ENCODE measurements at places on chromosomes 5 and 9.

DNA sequence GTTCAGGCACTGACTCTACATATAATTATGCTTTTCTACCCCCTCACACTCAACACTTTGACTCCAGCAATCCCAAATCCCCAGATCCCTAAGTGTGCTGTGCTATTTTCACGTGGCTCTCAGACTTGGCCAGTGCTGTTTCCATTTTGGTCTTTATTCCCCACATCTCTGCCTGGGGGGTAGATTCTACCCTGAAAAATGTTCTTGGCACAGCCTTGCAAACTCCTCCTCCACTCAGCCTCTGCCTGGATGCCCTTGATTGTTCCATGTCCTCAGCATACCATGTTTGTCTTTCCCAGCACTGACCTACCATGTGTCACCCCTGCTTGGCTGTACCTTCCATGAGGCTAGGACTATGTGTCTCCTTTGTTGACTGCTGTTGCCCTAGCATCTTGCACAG, 43.0 kb downstream of the FXN start:
- no peak overlapping the region for H3K4me3 ChIP-seq
- no peak overlapping the region for H3K27ac ChIP-seq
- H3K4me1 ChIP-seq = no peaks in the 10 kb centered on the region

DNA sequence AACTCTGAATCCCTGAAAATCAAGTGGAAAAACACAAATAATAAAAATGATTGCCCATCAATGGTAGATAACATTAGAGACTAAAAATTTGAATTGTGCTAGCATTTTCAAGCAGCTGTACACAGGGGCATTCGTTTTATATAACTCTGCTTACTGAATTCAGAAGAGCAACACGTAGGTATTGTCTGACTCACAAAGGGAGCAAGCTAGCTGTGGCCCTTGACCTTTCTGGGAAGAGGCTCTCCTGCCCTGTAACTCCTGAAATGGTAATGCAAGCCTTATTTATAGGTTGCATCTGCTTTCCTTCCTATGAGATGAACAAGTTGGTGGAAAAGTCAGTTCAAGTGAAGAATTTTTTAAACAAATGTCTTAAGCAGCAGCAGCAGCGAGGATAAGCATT, 218.7 kb upstream of the EFNA5 start:
- no peak overlapping the region for H3K4me3 ChIP-seq
- H3K27ac ChIP-seq = no peak overlapping the region
- no peaks in the 10 kb centered on the region for H3K27me3 ChIP-seq
- DNase-seq = no peak
- peaks cover 23% of the 10 kb centered on the region for H3K4me1 ChIP-seq

- no peaks in the 10 kb centered on the region for H3K36me3 ChIP-seq
- no peaks in the 10 kb centered on the region for H3K4me1 ChIP-seq
- no peak for DNase-seq
- peaks cover 6% of the 10 kb centered on the region for H3K27me3 ChIP-seq
- H3K27ac ChIP-seq = no peak overlapping the region
These were observed 93.8 kb upstream of the IL12B start for GRCh38 chr5:159424123-159424522.

GRCh38 chr5:147863454-147864158, 14.9 kb upstream of the SCGB3A2 start:
- peaks cover 2% of the 10 kb centered on the region for H3K4me1 ChIP-seq
- no peak overlapping the region for H3K27ac ChIP-seq
- H3K27me3 ChIP-seq = peaks cover 8% of the 10 kb centered on the region
- no peaks in the 10 kb centered on the region for H3K36me3 ChIP-seq
- H3K4me3 ChIP-seq = no peak overlapping the region
- DNase-seq = no peak

- H3K27ac ChIP-seq = no peak overlapping the region
- H3K4me3 ChIP-seq = no peak overlapping the region
- peaks cover 19% of the 10 kb centered on the region for H3K4me1 ChIP-seq
- no peak for DNase-seq
- H3K36me3 ChIP-seq = peaks cover 5% of the 10 kb centered on the region
These were observed 222.2 kb downstream of the AOPEP start for GRCh38 chr9:94948567-94949235.

GRCh38 chr5:32712481-32713360, 1.6 kb downstream of the NPR3 start:
- H3K4me3 ChIP-seq = peak overlapping the region; percentile 88
- H3K4me1 ChIP-seq = peaks cover 30% of the 10 kb centered on the region
- peaks cover 8% of the 10 kb centered on the region for H3K36me3 ChIP-seq
- peak; percentile 2 for DNase-seq

DNA sequence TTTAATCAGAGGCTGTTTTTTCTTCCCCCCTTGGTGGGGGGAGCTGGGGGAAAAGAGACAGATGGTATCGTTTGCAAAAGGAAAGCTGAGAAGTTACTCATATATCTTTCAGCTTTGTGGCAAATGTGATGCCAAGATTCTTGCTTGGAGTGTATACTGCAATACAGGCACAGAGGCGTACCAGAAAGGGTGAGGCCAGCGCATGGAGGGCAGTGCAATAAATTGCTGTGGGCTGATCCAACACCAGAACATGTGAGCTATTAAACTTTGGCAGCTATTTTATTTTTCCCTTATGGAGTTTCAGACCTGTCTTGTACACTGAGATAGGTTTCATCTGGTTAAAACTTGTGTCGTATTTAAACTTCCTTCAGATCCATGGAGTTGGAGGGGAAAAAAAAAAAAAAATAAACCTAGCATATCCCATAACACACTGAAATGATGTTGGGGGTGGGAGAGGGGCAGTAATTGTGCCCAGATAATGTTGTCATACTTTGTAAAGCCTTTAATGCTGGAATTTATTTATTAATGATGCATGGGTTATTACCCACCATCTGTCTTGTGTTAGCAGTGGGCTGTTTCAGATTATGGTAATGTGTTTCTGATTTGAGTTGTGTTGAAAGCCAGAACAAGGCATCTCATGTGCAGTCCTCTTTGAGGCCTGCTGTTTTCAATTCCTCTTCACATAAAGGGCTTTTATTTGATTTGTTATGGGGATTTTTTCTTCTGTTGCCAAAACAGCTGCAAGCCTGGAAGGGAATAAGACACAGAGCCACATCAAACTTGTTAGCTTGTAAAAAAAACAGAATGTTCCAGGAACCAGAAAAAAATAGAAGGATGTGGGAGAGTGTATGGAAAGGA, 891.3 kb downstream of the TLE1 start:
- H3K27me3 ChIP-seq = no peaks in the 10 kb centered on the region
- peak overlapping the region; percentile 8 for H3K4me3 ChIP-seq
- no peaks in the 10 kb centered on the region for H3K36me3 ChIP-seq
- no peak for DNase-seq

DNA sequence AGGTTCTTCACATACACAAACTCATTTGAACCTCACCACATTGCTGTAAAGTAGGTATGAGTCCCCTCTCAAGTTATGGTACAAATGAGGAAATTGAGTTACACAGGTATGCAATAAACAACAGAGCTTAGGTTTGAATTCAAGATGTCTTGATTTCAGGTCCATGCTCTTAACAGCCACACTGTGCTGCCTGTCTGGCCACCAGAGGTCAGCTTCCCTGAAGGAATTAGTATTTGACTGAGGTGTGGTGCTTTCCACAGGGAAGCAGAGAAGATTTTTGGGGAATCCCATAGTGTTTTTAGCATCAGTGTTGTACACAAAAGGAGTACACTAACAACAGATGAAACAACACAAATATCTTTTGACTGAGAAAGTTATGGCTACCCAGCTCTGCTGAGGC, 94.4 kb upstream of the ITGA1 start:
- no peak overlapping the region for H3K27ac ChIP-seq
- peaks cover 11% of the 10 kb centered on the region for H3K4me1 ChIP-seq
- no peaks in the 10 kb centered on the region for H3K27me3 ChIP-seq
- no peak overlapping the region for H3K4me3 ChIP-seq

GRCh38 chr5:71939452-71940230, 167.6 kb upstream of the MAP1B start:
- H3K4me1 ChIP-seq = peaks cover 35% of the 10 kb centered on the region
- DNase-seq = no peak
- no peaks in the 10 kb centered on the region for H3K27me3 ChIP-seq
- no peaks in the 10 kb centered on the region for H3K36me3 ChIP-seq

DNA sequence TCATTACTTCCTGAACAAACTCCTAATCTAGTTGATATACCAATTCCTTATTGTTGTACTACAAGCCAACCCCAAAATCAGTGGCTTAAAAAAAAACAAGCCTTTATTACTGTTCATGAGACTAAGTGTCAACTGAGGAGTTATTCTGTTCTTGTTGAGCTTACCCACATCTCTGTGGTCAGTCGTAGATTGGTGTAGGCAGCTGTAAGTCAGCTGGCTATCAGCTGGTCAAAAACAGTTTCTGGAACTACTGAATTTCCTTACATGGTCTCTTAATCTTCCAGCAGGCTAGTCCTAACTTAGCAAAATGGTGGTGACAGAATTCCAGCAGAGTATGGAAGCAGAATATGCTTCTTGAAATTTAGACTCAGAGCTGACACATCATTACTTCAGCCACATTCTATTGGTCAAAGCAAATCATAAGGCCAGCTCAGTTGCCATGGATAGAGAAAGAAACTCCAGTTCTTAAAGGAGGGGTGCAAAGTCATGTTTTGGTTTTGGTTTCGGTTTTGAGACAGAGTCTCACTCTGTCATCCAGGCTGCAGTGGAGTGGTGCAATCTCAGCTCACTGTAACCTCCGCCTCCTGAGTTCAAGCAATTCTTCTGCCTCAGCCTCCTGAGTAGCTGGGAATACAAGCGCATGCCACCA, 386.1 kb upstream of the MPDZ start:
- DNase-seq = no peak
- H3K36me3 ChIP-seq = peaks cover 3% of the 10 kb centered on the region
- H3K27ac ChIP-seq = no peak overlapping the region
- H3K27me3 ChIP-seq = no peaks in the 10 kb centered on the region
